ENCODE measurements at places on chromosomes 4 and X.

DNA sequence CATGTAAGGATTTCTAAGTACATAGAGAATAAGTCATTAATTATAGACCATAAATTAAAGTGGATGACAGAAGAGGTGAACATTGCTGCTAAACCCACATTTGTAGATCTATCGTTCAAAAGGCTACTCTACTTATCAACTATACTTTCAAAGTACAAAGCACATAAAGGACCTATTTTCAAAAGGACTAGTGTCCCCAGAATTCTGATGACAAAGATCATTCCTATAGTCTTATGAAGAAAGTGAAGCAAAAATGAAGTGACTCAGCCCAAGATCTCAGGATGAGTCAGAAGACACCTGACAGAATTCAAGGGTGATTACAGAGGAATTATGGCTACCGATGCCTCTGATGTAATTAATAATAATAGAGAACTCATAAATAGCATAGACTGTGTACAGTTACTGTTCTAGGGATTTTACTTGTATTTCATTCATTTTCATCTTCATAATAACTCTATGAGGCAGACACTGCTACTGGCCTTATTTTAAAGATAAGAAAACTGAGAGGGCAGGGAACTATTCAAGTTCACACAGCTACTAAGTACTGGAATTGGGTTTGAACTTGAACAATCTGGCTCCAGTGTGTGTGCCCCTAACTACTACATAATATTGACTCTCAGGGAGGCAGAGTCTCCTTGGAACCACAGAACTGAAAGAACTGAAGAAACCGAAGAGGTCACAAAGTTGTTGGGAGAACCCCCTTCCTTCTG, 17.1 kb downstream of the USP46 start:
- DNase-seq: no peak

GRCh38 chrX:102739657-102740056, 19.1 kb downstream of the GPRASP3 start:
- no peak for DNase-seq

GRCh38 chrX:135087867-135088266, 32.5 kb downstream of the ETDB start:
- no peak for DNase-seq

- no peak for DNase-seq
Measured at GRCh38 chr4:98452091-98452490, 190.9 kb downstream of the RAP1GDS1 start.

GRCh38 chr4:185672618-185673017, 137.3 kb upstream of the PDLIM3 start:
- no peak for DNase-seq

DNA sequence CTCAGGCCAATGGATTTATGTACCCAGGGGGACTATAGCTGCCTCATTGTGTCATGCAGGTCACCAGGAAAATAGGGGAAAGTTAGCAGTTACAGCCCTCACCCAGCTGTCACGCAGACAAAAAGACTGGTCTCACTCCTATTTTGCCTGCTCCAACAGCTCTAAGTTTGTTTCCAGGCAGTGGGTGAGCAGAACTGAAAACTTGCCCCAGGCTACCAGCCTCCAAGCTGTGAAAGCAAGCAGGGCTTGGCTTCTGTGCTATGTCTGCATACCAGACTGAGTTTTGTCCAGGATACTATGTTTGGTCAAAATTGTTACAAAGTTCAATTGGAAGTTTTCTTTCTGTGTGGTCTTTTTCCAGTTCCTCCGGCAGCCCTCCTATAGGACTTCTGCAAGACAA, 628.4 kb downstream of the FAM133A start:
- DNase-seq: no peak

DNA sequence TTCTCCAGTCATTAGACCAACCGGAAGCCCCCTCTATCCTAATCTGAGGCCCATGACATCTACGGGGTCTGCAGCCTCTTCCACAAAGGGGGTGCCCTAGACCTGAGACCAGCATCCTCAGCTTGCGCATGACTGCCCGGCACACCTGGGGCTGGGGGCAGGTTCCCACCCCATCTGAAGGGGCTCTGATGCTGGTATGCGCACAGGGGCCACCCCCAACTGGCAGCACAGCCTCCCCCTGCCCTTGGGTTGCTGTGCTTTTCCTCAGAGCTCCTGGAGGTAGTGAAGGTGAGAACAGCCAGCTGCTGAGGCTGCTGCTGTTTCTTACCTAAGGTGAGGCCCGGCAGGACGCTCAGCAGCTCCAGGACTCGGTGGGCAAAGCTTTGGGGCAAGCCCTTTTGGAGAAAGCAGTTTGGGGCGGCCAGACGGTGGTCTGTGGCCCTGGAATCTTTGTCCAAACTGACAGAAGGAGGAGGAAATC, 18.9 kb upstream of the CPLX1 start:
- DNase-seq: no peak

DNA sequence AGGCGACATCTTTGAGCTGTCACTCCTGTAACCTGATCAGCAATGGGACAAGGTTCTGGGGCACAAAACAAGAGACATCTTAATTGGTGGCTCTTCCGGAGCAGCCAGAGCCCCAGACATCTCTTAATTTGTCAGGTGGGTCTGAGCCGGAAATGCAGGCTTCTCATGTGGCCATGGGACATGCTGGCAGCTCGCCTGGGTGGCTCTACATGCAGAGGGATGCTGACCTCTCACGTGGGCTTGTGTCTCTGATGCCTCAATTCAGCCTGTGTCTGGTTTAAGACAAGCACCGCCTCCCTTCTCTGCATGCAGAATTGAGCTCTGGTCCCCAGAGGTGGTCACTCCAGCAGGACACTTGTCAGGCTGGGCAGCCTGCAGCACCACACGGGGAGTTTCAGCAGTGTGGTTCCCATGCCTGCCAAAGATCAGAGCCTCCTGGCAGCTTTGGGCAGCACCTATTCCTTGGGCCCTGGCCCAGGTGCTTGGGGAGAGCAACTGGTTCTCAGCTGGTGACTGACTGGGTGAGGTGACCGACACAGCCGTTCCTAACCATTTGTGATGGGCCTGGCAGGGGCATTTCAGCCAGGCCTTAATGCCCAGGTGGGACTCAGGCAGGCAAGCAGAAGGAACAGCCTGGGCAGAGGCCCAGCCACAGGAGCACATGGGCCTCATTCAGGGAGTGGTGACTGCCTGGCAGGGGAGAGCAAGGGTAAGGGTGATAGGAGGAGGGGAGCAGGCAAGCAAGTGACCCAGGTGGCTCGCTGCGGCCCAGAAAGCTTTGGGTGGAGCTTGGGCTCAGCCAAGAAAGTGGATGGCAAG, 53.4 kb downstream of the HMX1 start:
- no peak for DNase-seq

DNA sequence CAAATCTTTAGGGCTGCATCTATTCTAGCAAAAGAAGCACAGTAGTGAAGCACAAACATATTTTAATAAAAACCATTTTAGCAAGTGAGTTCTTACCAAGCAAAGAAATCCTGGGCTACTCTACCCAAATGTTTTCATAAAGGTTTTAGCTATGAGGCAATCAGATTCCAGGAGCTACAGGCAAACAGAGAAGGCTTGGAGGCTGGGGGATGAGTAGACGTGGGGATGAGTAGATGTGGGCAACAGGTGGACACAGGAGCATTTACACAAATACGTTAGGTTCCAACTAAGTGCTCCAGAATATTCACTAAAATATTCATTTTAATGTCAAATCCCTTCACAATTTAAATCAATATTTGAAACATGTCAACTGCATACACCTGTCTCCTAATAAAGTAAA, 34.5 kb downstream of the ATP11C start:
- DNase-seq: no peak

GRCh38 chr4:26083987-26084386, 170.0 kb downstream of the SMIM20 start:
- no peak for DNase-seq

- no peak for DNase-seq
Measured at GRCh38 chr4:81574991-81575390, 103.3 kb upstream of the RASGEF1B start.
